ENCODE measurements at places on chromosomes 3 and 15. TPM values are rescaled to one million over a fixed set of nuclear protein-coding genes. Genes with fewer than 3 reads are reported as not detected.

Gene HTD2
- total RNA-seq, result 14.8 TPM

Gene SERPINI2
- not detected for total RNA-seq

Gene NEK10
- 15.5 TPM for total RNA-seq

Gene KBTBD13
- total RNA-seq, result not detected

Gene RBP2
- total RNA-seq, result not detected

Gene KLHL40
- not detected for total RNA-seq

Gene CHRM5
- total RNA-seq, result 0.05 TPM

Gene FBXO40
- total RNA-seq, result not detected

Gene KNG1
- total RNA-seq, result not detected

Gene TNFSF10
- total RNA-seq, result 398 TPM

Gene C3orf85
- not detected for total RNA-seq

Gene TM4SF1
- total RNA-seq, result 247 TPM

Gene PYGO1
- total RNA-seq, result 12.4 TPM

Gene GOLGA8M
- not detected for total RNA-seq

All from renal cortical epithelial cell (primary cell).